Effector memory CD4-positive, alpha-beta T cell (primary cell): ENCODE measurements at places on chromosomes 1 and 21.

DNA sequence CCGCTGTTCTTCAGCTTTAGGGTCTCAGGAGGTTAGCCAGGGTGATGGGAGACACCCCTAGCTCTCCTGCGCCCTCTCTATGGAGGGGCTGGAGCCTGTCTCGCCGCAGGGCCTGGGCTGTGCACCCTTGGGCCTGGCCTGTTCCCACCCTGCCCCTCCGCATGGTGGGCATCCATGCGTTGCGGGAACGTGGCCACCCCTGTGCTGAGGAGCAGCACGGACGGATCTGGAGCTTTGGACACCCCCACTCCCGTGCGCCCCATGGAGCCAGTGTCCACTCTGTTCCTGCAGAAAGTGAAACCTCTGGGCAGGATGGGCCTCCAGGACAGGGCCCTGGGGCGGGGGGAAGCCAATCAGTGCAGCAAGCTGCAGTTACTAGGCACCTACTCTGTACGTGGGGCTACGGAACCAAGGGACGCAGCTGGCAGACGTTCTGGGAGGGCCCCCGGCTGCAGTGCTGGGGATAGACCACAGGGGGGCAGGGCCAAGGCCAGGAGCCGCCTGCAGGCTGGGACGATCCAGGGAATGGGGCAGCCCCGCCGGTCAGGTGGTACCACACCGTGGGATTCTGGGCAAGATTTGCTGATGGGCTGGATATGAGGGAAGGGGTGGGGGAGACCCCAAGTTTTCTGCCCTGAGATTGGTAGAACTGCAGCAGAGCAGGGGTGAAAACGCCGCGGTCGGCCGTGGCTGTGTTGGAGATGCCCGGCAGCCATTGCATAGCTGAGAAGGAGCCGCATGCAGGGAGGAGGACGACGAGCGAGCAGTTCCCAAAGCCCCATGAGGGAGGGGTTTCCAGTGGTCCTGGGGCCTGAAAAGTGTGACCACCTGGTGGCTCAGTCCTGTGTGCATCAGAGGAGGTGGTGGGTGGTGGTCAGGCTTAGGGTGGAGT, 43.3 kb downstream of the TP73 start:
- DNase-seq = no peak

DNA sequence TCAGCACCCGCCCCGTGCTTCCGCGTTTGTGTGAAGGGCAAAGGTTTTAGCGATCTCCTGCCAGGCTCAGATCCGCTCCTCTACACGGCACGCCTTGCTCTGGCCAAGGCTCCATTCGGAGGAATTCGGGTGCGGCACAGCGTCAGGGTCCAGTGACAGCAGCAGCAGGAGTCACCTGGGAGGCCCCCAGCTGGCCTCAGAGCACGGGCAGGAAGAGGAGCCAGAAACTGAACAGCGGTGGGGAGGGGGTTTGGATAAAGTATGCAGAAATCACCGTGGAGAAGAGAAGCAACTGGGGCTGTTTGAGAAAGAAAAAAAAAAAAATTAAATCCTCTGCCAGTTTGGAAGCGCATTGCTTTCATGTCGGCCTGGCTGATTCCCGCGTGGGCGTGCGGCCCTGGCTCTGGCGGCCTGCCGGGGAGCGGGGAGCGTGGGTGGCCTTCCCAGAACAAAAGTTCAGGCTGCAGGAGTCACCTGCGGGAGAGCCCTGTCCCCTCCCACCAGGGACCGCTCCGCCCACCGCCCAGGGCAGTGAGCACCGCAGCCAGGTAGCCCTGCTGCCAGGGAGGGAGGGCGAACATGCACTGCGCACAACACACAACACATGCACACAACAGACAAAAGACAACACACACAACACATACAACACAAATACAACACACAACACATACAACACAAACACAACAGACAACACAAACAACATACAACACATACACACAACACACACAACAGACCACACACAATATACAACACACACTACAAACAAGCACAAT, 107.6 kb downstream of the ETS2 start:
- no peak for DNase-seq

DNA sequence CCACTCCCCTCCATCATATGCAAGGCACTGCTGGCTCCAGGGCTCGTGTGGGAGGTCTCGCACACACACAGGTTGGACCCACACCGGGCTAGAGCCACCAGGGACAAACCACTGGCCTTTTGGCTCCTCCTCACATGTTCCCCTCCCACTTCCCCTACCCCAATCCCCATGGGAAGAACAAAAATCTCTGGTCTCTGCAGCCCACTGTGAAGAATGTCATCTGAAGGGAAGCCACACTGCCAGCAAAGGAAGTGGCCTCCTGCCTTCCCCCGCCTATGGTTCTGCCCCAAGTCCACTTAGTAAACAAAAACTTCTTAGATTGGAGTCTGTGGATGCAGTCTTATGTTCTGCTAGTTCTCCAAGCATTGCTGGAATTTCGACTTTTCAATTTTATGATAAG, 24.2 kb downstream of the OLFML3 start:
- DNase-seq = no peak

DNA sequence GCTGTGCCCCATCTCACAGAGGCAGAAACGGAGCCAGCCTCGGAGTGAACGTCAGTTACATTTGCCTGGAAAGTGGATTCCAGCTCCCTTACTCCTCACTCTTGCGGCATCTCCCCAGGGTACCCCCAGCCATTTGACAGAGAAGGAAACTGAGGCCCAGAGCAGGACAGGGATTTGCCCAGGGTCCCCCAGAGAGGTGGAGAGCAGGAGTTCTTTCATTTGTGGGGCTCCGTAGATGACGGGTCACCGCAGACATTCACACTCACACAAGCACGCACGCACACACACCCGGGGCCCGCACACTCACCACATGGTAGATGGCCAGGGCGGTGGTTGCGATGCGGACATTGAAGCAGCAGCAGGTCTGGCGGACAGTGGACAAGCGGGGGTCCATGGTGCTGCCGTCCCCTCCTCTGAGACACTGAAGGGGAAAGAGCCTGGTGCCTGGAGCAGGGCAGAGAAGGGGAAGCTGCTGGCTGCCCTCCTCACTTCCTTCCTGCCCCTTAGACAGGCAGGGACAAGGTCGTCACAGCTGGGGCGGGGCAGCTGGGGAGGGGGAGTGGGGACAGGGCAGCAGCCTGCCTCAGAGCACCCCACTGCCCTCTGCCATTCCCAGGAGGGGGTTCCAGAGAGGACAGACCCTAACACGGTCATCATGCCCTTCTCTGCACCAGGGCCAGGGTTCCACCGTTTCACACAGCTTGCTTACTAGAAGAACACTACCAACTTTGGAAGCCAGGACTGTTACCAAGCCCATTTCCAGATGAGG, at the start of gene LAPTM5:
LAPTM5 (minus strand) TSS at position 423 of the 769 bp plus-strand sequence; CDS start at position 394, 29 bp downstream.
- peak; percentile 57 for DNase-seq

DNA sequence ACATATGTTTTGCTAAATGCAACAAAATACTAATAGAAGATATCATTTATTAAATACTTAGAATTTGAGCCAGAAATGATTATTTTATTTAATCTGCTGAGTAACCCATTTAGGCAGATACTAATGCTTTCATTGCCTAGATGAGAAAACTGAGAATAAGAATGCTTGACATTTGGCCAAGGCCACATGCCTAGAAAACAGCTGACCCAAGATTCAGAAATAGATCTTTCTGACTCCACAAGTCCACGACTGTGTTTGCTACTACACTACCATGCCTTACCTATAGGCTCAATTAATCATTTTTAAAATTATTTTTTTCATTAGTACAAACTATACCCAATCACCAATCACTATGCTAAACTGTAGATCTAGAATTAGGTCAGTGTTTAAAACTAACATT, 129.7 kb downstream of the ATP1B1 start:
- no peak for DNase-seq

DNA sequence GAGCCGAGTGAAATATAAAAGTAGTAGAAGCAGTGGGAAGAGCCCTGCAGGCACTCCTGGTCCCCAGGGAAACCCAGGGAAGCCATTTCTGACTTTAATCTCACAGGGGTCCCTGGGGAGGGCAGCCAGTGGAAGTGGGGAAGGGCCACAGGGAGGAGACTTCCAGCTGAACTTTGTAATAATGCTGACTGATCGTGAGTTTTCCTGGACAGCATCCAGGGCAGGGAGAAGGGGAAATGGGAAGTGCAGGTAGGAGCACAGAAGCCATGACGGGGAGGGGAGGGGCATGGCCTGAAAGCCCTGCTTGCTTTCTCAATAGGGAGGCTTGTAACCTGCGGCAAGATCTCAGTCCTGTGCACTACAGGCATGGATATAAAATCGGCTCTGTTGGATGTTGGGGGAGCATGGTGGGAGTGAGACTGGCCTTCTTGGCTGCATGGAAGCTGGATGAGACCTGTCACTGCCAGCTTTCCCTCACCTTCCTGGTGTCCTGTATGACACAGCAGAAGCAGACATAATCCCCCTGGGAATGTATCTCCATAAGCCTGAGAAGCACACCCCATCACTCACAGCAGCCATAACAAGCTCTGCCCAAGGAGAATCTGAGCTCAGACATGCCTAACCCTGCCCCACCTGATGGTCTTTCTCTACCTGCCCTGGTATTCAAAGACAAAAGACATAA, 15.1 kb upstream of the MX1 start:
- no peak for DNase-seq

- DNase-seq = no peak
These were observed 47.1 kb upstream of the ATP1B1 start for GRCh38 chr1:169059421-169059820.

DNA sequence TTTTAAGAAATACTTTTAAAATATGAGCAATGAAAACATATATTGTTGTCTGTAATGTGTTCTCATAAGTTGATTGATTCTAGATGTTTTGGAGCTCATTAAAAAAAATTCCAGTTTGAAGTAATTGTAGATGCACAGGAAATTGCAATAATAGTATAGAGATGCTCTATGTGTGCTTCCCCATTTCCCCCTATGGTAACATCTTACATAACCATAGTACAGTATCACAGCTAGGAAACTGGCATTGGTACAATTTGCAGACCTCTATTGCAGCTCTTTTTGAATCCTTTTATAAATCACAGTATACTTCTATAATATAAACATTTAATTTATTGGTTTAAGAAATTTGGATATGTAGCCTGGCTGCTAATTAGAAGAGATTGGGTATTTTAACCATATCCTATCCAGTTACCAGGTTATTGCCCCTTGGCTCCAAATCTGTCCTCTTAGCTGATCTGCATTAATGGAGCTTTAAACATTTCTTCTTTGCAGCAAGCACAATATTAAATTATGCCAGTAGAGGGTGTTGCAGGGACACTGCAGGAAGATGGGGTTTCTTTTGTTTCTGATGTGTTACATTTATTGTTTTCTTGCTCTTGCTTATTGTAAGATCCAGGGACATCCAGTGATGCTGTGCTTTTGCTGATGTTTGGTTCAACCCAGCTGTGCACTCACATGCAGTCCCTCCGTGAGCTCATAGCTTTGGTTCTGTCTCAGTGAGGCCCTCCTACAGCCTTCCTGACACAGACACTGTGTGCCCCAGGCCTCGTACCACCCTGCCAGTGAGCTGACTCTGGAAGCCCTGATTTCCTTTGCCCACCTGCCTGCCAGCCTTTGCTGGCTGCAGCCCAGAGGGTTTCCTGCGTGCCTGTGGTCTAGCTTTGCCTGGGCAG, 103.3 kb downstream of the RABGAP1L start:
- DNase-seq = no peak

DNA sequence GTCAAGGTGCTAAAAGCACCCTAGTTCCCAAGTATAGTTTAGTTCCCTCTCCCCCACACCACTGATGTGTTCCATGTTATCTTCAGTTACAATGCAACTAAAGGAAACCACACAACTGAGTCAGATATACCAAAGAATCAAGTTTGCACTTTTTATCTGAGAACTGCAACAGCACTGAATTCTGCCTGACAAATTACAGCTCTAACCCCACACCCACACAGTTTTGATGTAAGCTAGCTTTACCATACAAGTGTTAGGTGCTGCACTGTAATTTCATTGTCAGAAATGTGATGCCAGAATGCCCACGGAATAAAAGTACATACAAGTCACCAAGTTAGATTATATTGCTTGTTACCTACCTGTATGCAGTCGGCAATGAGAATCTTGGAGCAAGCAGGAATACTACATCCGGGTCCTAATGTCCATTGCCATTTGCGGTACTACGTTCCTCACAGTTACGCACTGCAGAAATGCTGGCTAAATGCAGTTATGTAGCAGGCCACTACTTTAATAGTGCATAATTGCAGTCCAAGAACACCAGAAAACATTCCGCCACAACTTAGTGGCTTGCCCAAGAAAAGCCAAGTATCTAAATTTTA, 12.1 kb downstream of the SFPQ start:
- DNase-seq = no peak

GRCh38 chr21:40049031-40049930, 182.0 kb downstream of the PCP4 start:
- no peak for DNase-seq

GRCh38 chr1:29783508-29784275, 547.4 kb downstream of the PTPRU start:
- DNase-seq = no peak

DNA sequence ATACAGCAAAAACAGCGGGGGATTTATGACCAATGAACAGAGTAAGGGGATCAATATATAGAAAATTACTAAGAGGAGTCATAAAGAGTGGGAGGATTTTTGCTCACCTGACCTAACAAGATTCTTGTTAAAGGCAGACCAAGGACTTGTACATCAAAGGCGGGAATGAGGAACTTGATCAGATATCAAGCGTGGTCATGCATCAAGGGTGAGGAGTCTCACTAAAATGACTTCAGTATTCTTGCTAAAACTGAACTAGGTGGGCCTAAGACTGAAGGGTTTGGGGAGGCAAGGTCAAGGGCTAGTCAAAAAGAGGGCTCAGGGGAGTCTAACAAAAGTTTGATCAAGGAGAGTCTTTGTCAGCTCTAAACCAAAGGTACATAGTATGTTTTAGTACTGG, 2.1 kb downstream of the MOV10 start:
- no peak for DNase-seq

DNA sequence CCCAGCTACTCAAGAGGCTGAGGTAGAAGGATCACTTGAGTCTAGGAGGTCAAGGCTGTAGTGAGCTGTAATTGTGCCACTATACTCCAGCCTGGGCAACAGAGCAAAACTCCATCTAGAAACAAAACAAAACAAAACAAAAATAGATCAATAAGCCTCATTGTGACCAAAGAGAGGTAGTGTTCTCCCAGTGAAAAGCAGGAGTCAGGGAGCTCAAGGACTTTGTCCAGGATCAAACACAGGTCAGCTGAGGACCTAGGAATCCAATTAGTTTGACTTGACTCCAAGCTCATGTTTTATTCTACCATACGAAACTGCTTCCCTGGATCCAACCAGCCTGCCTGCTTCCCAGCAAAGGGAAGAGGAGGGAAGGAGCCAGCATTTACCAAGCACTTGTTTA, 21.5 kb upstream of the QSOX1 start:
- DNase-seq = no peak

DNA sequence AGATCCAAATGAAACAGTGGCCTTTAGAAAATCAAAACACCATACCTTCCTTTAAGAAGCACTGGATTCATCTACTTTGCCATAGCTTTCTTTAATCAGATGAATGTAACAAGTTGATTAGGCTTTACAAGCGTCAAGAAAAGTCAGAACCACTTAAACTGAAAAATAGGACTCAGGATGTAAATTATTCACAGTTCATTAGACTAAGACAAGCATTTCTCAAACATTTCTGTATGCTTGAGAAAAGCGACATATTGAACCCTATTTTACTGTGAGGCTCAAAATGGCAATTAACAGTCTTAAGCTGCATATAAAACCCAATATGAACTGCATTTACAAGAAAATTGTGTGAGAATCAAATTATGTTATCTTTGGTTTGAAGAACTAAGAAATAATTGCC, 256.7 kb upstream of the SNX7 start:
- DNase-seq = no peak

- no peak for DNase-seq
These were observed 171.5 kb upstream of the DUSP10 start for GRCh38 chr1:221913351-221913892.
